ENCODE measurements at places on chromosomes 2 and 18.

DNA sequence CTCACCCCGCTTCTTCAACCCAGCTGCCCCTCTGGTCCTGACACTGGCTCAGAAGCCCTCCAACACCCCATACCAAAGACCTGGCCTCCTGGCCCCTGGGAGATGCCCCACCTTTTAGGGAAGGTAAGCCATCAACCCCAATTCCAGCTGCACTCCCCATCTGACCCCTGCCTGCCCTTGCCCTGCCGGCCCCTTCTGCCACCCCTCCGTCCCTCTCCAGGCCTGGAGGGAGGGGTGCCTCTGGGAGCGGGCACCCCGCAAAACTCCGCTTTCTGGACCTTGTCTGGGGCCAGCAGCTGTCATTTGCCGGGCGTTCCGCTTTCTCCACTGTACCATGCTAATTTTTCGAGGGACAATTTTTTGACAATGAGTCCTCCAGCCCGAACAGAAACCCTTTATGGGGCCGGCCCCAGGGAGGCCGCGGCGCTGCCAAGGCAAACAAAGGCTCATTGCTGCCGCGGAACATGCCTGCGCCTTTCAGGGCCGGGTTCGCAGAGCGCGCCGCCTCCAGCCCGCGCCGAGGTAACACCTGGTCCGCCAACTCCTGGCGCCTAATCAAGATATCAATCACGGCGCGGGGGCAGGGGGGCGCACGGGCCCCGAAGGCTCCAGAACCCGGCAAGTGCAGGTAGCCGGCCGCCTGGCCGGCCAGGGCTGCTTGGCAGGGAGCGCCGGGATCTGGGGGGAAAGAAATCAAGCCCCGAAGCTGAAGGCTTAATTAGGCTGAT is 96.0 kb downstream of the INHBB start:
- DNase-seq, result no peak

DNA sequence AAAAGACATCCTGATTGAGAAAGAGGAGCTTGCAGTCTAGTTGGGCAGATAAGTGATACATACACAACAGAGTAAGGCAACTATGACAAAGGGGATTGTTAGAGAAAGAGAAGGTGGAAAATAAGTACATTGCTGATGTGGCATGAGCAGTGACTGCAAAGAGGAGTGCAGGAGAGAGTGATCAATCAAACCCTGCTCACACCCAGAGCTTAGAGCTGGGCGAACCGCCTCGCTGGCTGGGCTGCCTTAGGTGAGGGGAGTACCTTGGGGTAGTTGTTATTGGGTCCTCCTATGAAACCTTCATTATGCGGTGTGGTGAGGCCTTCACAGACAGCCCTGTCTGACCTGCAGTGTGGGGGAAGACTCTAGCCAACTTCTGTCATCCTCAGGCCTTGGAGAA is 161.7 kb downstream of the FHOD3 start:
- DNase-seq, result no peak

GRCh38 chr2:120809609-120810440 is 74.2 kb downstream of the GLI2 start:
- DNase-seq, result no peak

GRCh38 chr18:75958683-75959082 is 531.2 kb upstream of the SMIM21 start:
- DNase-seq, result no peak

- no peak for DNase-seq
Measured at GRCh38 chr18:28802546-28802945, 625.6 kb upstream of the CDH2 start.

All from activated CD4-positive, alpha-beta T cell treated with anti-CD3 and anti-CD28 coated beads, Interleukin-2, amount 10 ng/mL, durations not matched to agents 24 days and 14 days (primary cell).